ENCODE measurements at places on chromosomes 4 and X.

DNA sequence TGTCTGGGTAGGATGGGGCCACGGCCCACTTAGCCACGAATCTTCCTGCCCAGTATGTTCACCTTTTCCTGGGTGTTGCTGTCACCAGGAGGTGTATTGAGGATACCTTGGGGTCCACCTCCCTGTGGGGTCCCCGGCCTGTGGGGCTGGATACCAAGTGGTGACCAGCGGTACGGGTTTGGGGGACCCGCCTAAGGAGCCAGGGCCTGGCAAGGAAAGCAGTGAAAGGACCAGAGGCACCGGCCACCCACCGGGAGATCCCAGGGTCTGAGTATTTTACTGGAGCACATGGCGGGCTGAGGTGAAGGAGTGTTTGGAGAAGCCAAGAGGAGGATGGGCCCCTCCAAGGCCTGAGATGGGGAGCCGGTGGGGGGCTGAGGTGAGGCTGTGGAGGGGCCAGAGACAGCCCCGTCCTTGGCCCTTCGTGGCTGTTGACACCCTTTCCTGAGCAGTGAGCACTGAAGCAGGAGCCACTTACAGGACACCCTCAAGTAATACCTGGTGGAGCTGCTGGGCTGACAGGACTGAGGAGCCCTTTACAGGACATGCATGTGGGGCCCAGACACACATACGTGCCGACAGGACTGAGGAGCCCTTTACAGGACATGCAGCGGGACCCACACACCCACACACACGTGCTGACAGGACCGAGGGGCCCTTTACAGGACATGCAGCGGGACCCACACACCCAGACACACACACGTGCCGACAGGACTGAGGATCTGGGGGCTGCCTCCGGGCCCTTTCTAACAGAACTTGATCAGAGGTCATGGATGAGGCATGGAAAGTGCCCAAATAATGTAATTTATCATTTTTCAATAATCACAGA, 38.4 kb downstream of the TMEM271 start:
- DNase-seq = no peak

DNA sequence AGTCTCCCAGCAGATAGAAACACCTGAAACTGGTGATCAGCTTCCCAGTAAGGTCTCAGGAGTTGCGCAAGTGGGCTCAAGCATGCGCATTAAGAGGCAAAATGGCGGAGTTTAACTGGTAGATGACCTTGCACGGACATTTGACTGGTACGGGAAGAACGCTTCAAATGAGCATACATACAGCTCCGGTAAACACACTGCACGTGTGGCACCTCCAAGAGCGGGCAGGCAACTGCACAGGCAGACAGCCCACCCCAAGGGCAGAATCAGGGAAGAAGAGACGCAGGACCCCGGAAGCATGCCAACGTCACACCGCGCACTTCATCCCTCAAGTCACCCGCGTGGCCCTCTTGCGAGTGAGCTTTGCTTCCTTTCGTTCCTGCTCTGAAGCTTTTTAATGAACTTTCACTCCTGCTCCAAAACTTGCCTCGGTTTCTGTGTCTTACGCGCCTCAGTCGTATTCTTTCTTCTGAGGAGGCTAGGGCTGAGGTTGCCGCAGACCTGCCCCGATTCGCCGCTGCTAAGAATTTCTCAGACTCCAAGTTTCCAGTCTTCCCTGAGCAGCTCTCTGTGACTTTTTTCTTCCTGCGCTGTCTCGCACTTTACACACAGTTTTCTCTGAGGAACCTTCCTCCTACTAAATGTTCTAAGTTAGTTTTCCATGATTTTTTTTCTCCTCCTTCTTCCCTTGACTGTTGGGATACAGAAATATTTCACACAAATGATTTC, 180.7 kb upstream of the ZFP42 start:
- DNase-seq = peak; percentile 63

GRCh38 chr4:143354990-143355389, 18.3 kb downstream of the GAB1 start:
- no peak for DNase-seq

DNA sequence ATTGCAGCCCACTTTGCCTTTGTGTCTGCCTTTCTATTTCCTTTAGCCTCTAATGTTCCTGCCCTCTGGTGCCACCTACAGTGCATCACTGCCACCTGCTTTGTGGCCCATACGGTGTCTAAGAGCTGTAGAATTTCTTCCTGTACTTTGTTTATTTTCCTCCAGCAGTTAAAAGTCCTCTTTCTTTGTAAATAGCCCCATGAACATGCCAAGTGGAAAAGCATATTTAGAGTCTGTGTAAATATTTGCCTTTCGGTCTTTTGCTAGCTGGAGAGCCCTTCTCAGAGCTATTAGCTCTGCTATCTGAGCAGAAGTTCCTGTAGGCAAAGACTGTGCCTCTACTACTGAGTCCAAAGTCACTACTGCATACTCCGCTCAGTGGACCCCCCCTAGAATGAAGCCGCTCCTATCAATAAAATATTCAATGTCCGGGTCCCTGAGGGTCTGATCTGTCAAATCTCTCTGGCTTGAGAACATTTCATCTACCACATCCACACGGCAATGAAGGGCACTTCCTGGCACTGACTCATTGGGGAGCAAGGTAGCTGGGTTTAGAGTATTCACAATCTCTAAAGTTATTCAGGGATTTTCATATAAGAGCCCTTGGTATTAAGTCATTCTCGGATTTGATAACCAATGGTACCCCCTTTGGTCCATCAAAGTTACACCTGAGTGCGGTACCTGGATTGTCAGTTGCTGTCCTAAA, 36.3 kb downstream of the SULT1E1 start:
- DNase-seq = no peak

- DNase-seq = no peak
These were observed 21.5 kb downstream of the HAND2 start for GRCh38 chr4:173508386-173509035.

- no peak for DNase-seq
These were observed 204.2 kb upstream of the PACRGL start for GRCh38 chr4:20496068-20496467.

- DNase-seq = no peak
These were observed 113.9 kb downstream of the GRIA3 start for GRCh38 chrX:123298026-123298425.

DNA sequence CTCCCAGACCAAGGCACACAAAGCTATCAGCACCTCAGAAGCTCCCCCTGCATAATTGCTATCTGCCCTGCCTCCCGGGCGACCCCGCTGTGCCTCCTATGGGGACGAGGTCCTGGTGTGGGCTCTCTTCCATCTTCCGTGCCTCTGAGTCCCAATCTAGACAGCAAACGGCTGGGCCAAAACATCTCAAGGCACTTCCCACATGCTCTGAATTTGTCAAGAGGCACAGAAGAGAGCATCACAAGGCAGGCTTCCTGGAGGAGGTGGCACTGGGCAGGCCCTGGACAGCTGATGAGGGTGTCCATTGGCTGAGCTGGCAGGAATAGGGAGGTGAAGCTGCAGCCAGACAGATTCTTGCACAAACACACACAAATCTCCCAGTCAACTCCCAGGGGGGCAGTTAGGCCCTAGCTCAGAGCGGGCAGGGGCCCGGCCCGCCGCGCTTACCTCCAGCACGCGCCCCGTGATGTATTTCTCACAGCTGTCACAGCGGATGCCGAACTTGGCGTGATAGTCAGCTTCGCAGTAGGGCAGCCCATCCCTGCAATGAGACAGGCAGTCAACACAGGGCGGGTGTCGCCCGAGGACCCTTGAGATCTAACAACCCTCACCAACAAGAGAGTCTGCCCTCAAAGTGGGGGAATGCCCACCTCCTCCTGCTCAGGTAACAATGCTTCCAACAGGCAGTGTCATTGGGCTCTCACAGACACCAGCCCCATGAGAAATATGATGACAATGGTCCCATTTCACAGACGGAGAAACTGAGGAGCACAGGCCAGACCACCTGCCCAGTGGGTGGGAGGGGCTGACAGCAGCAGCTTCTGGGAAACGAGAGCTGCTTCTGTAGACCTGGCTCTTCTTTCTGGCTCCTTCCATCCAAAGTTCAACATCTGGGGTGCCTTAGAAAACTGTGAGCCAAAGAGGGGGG, 81.2 kb downstream of the ABLIM2 start:
- DNase-seq = no peak

- no peak for DNase-seq
These were observed 64.6 kb downstream of the CNKSR2 start for GRCh38 chrX:21438792-21439191.

DNA sequence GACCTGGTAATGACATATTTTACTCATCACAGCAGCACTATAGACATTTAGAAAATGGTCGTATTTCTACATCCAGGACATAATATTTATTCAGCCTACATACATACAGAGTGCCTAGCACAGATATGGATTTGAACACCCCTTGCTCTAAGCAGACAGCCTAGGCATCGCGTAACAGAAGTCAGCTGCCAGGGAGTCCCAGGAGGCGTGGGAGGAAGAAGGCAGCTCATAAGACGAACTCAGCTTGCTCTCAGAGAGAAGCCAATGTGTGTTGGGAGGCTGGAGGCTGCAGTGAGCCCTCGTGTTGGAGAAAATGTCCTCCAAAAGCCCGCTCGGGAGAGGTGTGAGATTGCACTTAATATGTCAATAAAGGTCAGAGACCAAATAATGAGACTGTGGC, 131.6 kb downstream of the BCOR start:
- no peak for DNase-seq

- DNase-seq = no peak
These were observed 183.2 kb upstream of the HS3ST1 start for GRCh38 chr4:11611868-11612267.

DNA sequence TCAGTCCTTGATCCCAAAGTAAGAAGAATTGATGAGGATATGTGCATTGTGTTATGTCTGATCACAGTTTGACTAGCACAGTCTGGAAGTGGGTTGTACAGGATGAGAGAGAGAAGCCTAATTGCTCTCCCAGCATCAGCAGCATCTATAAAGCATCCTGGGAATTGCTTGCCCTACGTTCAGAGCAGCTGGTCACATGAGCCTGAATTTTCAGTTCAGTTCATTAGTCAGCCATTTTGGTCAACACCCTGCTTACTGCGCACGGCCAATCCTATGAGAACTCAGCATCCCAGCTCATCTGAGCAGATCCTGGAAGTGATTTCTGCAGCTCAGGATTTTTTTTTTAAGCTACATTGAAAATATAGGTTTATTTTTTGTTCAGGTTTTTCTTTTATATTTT, at the start of gene RUFY3:
TSS of gene RUFY3 (plus strand) at position 218 of the 400 bp plus-strand sequence. CDS start 610 bp downstream, outside the sequence.
- DNase-seq = no peak

GRCh38 chr4:2583517-2583916, 47.1 kb downstream of the FAM193A start:
- DNase-seq = no peak
